ENCODE measurements at places on chromosomes 4 and X. TPM values are rescaled to one million over a fixed set of nuclear protein-coding genes. Genes with fewer than 3 reads are reported as not detected.
A peak's percentile ranks its signal among the peaks of the same experiment; 100 is the strongest.

DNA sequence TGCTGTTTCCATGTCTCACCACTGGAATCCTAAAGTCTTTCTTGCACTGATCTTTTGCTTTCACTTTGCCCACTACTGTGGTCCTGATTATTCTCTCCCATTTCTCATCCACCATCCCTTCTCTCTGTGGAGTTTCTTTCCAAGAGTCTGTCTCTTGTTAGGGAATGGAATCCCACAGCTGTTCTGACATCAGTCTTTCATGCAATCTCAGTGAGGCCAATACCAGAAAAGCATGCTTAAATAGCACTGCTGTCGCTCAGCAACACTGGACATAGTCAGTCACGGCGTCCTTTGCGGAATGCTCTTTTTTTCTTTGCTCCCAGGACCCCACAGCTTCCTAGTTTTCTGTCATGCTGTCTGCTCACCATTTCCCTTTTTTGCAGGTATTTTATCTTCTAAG lies 20.1 kb downstream of the SLITRK4 start:
- no peak for DNase-seq

- DNase-seq, result no peak
Observed at GRCh38 chr4:156146571-156146970, 192.9 kb upstream of the CTSO start.

- no peak for DNase-seq
Observed at GRCh38 chr4:130608121-130608520, 1512.2 kb downstream of the C4orf33 start.

DNA sequence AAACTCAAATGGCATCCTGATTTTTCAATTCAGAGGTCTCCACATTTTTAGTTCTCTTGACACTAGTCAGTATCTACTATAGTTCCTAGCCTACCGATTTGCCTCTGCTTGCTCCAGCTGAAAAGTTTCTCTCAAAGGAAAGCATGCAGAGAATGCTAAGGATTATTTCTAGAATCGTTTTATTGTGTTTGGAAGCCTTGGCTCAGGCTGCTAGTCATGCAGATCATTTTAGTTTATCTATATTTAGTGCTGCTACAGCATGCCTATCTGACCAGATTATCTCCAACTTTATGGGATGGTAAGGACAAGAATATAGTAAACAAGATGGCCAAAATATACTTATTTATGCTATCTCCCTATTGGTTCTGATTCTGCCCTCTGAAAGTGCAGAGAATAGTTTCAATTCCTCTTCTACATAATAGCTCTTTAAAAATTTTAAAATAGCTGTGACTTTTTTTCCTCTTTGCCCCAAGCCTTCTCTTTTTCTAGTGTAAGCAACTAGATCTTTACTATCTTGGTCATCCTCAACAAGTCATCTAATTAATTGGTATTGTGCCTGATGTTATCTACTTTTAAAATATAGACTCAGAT lies 15.7 kb upstream of the DRP2 start:
- no peak for DNase-seq

CT45A1 gene
- total RNA-seq, result not detected

- DNase-seq, result peak; percentile 88
Observed at GRCh38 chrX:2894885-2895292, 34.2 kb downstream of the ARSD start.

PDGFC gene
- 21.9 TPM for total RNA-seq

GRCh38 chrX:50769389-50770063 lies 44.5 kb downstream of the SHROOM4 start:
- DNase-seq, result peak; percentile 65

DNA sequence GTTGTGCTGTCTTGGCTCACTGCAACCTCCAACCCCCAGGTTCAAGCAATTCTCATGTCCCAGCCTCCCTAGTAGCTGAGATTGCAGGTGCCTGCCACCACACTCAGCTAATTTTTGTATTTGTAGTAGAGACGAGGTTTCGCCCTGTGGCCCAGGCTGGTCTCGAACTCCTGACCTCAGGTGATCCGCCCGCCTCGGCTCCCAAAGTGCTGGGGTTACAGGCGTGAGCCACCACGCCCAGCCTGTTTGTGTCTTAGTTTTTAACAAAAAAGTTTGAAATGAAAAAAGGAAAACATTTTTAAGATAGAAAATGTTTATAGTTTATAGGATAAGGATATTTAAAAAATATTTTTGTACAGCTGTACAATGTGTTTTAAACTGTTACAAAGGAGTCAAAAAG lies 62.4 kb downstream of the CAPN6 start:
- DNase-seq, result peak; percentile 52

DNA sequence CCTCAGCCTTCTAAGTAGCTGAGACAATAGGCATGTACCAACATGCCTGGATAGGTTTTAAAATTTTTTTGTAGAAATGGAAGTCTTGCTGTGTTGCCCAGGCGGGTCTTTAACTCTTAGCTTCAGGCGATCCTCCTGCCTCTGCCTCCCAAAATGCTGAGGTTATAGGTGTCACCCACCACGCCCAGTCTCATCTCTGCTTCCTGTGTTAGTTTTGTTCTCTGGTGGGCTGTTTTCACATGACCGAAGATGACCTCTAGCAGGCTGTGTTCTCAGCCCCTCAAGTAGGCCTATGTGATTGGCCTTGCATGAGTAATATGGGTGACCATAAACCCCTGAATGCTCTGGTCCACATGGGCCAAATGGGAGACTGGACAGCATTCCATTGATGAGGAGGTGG lies 56.8 kb upstream of the MSANTD1 start:
- DNase-seq, result no peak

DNA sequence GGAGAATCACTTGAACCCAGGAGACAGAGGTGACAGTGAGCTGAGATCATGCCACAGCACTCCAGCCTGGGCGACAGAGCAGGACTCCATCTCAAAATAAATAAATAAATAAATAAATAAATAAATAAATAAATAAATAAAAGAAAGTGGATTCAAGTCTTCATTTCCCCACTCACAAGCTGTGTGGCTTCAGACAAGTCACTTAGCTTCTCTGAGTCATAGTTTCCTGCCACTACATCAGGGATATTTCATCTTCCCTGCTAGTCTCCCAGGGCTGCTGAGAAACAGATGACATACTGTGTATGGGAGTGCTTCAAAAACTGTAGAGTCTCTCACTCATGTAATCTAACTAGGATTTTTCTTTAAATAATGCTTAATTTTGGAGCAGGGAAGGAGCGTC lies 37.2 kb downstream of the TBC1D9 start:
- no peak for DNase-seq

GAGE12H gene
- not detected for total RNA-seq

GRCh38 chr4:1172971-1173757 lies 781 bp upstream of the SPON2 start:
- DNase-seq, result peak; percentile 90

DNA sequence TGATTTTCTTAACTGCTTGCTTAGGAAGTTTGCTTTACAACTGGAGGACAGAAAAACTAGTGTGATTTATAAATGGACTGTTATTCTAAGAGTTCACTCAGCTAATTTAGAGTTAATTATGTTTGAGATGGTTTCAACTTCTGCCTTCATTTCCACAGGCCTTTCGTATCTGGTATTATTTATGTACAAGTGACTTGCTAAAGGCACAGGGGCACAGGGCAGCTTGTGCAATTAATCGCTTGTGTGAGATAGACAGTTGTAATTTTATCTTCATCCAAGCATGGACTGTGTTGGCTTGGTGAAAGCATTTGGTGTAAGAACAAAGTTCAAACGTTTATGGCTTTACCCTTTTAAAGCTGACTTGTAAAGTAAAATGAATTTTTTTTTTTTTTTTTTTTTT lies 38.3 kb downstream of the GPAT3 start:
- DNase-seq, result no peak

- DNase-seq, result no peak
Observed at GRCh38 chr4:140240237-140240636, 86.3 kb upstream of the MAML3 start.

GRCh38 chr4:179803857-179804256 lies 2361.6 kb upstream of the AGA start:
- no peak for DNase-seq

- peak; percentile 80 for DNase-seq
Observed at GRCh38 chrX:132217203-132218073, 1.8 kb downstream of the RAP2C start.

MTNR1A gene
- not detected for total RNA-seq
